Fibroblast of skin of back (primary cell): ENCODE measurements at places on chromosomes 3 and 15.

DNA sequence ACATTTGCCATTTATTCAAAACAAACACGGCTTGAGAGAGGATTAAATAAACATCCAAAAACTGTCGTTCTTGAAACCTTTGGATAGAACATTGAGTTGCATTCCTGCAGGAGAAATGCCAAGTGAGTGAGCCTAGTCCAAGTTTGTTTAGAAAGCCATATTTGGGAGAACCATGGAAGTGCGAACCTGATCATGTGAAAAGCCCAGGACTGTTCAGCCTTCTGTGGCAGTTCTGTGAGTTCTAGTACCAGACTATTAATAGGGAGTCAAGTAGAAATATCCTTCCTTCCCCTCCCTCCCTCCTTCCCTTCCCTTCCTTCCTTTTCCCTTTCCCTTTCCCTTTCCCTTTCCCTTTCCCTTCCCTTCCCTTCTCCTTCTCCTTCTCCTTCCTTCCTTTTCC lies 470.4 kb downstream of the LPP start:
- peak; percentile 82 for DNase-seq

DNA sequence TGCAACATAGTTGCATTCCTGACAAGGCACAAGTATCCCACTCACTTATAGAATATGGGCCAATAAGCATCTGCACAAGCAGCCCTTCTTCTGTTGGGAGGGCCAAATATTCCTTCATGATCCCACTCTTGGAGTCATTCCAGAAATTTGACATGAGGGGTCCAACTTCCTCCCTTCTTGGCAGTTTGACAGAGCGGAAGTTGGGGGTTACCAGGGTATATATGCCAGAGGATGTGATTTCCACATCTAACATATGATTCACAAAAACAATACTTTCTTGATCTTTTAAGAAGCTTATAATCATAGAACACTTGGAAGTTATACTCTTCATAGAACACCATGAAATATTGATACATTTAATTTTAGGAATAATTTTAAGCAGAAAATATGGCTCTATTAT lies 100.9 kb upstream of the CRBN start:
- DNase-seq: no peak

DNA sequence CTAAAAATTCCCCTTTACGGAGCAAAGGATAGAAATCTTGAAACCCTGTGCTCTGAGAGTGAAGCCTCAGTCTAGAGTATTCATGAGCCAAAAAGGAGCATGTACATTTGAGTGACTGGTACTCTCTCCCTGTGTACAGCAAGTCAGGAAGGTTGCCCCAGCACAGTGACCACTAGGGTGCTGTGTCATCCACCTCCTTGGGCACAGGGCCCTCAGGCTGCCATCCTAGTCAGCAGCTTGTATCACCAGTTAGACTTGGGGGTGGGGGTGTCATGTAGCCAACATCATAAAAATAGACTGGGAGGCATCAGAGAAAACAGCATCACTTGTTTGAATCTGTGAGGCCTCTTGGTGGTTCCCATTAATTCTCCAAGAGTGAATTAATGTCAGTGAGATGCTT lies 12.0 kb downstream of the NME9 start:
- no peak for DNase-seq

DNA sequence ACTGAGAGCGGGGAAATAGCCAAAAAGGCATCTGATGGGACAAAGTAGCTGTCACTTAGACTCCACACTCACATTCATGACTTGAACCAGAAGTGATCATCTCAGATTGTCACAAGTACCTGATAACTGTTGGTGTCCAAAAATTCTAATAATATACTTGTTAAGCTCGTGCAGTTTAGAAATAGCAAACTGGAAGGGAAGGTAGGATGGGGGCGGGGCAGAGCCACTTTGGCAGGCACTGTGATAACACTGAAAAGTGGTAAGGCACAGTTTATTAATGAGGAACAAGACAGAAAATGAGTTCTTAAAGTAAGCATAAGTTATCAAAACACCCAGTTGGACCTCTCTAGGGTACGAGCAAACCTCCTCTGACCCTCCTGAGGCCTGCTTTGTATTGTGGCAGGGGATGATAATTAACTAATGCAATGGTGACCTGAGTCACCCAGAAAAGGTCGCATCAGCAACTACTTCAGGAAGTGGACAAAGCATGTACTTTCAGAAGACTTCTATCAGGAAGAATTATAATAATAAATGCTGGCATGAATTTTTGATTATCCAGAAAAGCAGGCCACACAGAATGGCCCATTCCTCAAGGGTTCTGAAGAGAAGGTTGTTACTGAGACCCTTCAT lies 54.4 kb downstream of the ADCY5 start:
- no peak for DNase-seq

DNA sequence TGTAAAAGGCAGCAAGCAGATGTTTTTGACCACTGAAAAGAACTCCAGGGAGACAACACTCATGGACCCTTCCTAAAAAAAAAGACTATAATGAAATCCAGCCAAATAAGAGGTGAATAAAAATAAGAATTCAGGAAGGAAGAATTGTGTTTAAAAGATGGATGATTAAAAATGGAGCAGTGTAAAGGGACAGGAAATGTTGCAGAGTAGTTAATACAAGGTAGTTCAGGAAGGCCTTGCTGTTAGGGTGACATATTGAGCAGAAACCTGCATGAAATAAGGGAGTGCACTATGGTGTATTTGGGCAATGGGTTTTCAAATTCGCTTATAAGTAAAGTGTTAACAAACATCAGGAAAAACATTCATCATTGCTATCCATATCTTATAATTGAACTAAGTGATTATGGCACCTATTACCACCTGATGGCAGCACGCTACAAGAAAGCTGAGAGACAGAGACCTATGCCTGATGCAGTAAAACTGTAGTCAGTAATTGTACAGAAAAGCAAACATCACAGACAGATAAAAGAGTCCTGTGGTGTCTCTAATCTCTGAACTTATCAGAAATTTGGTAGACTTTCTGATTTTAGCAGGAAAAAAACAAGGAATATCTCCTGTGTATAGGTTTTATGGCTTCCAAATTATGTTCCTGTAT lies 5.8 kb upstream of the DBR1 start:
- DNase-seq: peak; percentile 34
